MCF 10A (cell line): ENCODE measurements at places on chromosomes 7 and 10.

GRCh38 chr7:134669388-134669787 lies 22.7 kb downstream of the BPGM start:
- DNase-seq, result no peak

DNA sequence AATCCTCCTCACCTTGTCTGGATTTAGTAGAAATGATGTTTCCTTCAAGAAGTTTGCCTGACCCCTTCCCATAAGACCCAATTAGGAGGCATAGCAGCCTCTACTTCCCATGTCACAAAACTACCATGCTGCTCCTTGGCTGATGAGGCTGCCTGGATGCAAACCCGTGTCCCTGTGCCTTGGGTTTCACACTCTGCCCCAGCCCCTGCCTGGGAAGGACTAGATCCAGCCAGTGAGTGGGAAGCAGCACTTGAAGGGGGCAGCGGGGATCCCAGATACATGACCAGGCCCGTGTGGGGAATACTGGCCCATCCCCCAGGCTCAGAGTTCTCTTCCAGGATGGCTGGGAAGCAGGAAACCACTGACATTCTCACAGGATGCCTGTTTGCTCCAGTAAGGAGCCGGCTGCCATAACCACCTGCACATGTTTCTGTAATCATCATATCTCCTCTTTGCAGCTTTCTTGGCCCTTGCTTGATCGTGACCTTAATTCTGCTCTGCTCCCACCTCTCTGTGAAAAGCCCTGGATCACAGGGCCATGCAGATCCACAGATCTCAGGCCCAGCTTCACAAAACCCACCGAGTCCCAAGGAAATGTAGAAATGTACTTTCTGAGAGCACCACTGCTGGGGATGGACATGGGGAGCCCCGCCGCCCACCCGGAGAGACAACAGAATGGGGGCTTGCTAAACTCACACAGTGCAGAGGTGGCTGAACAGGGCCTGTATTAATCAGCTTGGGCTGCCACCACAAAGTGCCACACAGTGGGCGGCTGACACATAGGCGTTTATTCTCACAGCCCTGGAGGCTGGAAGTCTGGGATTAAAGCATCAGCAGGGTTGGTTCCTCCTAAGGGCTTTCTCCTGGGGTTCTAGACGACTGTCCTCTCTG lies 287.8 kb upstream of the IGFBP3 start:
- no peak for DNase-seq

DNA sequence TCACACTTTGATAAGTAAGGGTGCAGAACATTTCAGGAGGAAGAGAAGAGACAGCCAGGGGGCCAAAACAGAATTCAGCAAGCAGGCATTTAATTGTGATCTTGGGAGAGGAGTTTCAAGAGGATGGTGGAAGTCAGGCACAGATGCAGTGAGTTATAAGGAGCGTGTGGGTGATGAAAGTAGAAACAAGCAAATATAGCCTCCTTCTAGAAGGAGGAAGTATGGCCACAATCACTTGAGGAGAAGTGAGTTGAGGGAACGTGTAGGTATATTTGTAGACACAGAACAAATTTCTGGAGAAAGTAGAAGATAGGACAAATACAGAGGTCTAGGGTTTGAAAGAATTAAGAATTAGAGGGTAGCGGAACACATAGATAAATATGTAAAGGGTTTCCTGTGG lies 165.8 kb downstream of the CACNB2 start:
- no peak for DNase-seq

DNA sequence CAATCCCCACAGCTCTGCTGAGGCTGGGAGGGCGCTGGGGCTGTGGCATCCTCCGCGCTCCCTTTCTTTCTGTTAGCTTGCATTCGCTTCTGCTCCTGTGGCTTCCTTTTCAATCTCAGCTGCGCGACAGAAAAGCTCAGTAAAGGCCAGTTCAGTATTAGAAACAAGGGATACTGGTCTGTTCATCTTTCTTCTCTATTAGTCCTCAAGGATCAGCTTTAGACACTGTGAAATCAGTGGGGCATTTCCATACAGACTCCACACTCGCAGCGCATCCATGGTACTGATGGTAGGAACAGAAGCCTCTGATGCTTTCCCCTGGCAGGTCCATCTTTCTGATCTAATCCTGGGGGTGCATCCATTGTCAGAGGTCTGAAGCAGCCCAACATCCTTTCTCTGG lies 163.7 kb downstream of the LYZL1 start:
- no peak for DNase-seq

DNA sequence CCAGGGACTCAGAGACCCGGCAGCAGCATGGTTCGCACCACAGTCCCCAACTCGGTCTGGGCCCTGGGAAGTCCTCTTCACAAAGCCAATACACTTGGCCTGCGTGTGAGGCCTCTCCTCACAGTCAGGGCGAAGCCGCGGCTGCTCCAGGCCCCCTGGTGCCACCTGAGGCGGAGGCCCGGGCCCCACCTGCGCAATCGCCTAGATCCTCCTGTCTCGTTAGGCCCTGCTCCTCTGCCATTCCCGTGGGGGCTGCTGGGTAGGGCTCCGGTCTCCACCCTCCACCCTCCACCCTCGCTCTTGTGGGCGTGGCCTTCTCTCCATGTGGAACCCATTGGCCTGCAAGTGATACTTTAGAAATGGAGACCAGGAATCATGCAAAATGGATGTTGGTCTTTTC lies 553.3 kb downstream of the INHBA start:
- DNase-seq, result no peak

DNA sequence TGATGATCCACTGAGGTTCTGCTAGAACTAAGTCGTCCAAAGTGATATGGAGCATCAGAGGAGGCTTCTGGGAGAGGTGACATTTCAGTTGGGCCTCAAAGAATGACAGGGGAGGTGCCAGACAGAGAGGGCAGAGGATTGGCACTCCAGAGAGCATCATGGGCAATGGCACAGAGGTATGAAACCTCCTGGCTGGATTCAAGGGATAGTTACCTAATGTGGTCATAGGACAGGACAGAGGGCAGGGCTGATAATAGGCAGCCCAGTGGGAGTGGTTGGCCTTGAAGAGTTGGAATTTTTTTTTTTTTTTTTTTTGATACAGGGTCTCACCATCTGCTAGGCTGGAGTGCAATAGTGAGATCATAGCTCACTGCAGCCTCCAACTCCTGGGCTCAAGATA lies 7.6 kb downstream of the SRRM3 start:
- no peak for DNase-seq

GRCh38 chr7:71912476-71912875 lies 499.7 kb downstream of the CALN1 start:
- no peak for DNase-seq

- DNase-seq, result peak; percentile 57
These were observed 98.8 kb downstream of the CACNB2 start for GRCh38 chr10:18238870-18239485.

GRCh38 chr7:55965805-55966421 lies 1.5 kb downstream of the NIPSNAP2 start:
- DNase-seq, result peak; percentile 61

GRCh38 chr10:88066319-88066718 lies 202.9 kb downstream of the PTEN start:
- no peak for DNase-seq

DNA sequence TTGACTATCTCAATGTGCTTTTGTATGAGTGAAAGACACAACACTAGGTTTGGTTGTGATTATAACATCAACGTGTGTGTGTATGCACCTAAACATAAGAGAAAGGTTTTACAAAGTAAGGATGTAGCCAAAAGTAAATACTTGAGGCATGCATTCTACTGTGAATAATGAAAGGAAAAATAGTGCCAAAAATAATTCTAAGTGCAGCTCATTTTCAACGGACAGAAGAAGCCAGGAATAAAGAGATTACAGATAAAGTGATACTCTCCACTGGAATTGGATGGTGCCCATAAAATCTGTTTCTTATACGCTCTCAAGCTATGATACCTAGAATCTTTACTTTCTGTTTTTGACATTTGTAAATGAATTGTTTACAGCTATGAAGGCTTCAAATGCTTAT lies 135.0 kb upstream of the TMEM72 start:
- no peak for DNase-seq

DNA sequence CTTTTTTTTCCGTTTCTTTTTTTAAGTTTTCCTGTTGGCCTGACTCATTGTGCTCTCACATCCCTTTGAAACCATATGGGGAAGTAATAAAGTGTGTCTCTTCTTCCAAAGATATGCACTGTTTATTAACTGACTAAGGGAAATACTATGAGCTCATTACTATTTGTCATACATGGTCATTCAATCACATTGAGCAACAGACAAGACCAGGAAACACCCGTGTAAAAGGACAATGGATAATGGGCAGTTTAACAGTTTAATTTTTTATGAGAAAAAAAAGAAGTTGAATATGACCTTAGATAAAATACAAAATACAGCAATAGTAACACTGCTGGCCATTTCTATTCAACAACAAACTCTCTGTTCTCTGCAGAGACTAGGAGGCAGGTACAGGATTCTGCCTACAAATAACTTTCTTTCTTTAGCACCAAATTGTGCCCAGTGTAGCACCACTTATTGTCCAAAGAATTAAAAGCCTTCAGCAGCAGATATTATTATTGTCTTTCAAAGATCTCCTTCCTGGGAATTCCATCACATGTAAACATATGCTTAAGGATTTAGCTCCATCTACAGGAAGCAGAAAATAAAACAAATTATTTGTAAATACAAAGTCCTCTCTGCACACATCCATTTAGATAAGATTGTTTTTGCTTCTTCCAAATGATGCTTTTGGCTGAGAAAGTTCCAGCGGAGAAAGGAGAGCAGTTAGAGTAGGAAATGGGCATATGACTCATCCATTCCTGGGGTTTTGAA lies 55.0 kb upstream of the AKR1E2 start:
- DNase-seq, result peak; percentile 77

DNA sequence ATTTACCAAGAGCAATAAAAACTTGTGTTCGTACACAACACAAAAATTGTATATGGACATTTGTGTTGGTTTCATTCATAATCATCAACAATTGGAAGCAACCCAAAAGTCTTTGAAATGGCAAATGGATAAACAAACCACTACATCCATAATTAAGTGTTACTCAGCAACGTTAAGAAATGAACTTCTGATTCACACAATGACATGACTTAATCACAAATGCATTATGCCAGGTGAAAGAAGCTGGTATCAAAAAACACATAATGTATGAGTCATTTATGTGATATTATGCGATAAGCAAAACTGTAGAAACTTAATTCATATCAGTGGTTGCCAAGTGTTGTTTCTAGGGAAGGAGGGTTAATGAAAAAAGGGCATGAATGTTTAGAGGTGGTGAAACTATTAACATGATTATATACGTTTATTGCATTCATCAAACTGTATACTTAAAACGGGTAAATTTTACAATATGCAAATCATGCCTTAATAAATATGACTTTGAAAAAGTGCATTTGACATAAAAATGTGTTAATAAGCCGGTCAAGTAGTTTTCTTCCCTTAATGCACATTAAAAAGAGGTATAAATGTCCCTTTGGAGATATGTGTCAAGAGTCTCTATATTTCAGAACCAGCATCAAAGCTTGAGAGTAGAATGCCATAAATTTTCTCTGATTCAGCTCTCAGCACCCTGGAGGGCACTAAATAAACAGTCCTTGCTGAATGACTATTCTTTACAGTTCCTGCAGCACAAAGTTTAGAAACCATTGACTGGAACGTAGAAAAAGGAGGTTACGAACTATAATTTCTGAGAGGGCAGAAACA lies 84.8 kb upstream of the GRM3 start:
- no peak for DNase-seq

- DNase-seq, result no peak
These were observed 11.8 kb downstream of the AGK start for GRCh38 chr7:141562972-141563371.

GRCh38 chr10:79158004-79158340 lies 89.2 kb downstream of the ZMIZ1 start:
- DNase-seq, result no peak

GRCh38 chr10:103281753-103282152 lies 4.8 kb downstream of the INA start:
- DNase-seq, result no peak

DNA sequence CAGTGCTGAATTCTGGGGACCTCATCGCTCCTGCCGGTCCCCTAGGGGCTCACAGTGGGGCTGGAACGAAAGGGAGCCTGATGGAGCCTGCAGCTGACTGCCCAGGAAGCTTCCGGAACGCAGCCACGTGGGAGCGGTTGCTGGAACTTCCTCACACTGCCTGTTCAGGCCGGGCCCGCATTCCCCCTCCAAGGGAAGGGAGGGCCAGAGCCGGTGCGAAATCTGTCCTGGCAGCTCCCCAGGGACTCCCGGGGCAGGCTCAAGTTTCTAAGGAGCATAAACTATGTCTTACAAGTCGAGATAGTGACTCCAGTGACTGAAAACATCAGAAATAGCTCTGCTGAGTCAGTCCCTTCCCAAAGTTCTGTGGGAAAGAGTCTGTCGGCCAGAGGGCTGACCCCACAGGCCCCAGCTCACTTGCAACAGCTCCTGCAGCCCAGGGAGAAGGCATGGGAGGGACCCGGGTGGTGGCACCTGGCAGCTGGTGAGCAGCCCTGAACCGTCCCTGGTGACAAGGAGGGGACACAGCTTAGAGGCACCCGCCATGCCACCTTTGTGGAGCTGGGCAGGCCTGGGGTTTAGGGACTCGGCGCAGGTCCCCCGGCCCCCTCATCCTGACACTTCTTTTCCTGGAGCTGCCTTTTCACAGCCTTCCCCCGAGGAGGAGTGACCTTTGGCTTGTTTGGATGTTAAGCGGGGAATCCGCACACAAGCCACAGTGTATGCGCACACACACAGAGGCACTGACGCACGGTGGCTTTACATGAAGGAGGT lies 47.6 kb downstream of the PDGFA start:
- DNase-seq, result peak; percentile 71

GRCh38 chr10:109961174-109962001 lies 38.1 kb upstream of the XPNPEP1 start:
- DNase-seq, result peak; percentile 39

DNA sequence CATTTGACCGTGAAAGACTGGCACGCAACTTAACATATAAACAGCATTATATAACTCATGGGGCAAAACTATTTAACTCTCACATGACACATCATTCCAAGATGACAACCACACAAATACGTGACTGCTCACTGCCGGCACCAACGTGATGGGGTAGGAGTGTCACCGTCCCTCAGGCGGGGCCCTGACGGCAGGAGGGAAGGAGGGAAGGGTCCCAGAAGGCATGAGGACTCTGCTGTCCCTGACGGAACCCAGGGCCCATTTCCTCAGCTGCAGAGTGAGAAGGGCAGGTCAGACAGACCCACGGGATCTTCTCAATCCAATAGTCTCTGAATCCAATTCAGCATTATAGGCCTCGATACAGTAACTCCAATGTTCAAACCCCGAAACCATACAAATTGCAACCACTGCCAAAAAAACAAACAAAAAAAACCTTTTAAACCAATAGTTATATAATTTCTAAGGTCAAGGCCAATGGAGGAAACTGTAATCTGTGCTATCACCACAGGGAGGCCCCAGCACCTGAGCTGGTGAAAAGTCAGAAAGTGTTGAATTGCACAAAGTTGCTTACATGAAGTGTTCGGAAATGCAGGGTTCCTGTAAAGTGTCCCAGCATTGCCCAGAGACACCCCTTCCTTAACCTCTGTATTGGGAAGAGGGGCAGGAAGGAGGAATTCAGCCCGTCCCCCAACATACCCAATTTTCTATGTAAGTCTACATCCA lies 137.4 kb downstream of the TNS3 start:
- peak; percentile 38 for DNase-seq
